Mucosa of gallbladder (tissue), 1 donor: ENCODE measurements at places on chromosomes 11 and 22. TPM values are rescaled to one million over a fixed set of nuclear protein-coding genes. Genes with fewer than 3 reads are reported as not detected.

The AP1B1 gene
- 88.6 TPM for total RNA-seq

GRCh38 chr22:24807284-24807950 is 1.4 kb downstream of the SGSM1 start:
- peak; percentile 37 for DNase-seq

GRCh38 chr22:28175730-28176492 is 256.9 kb upstream of the PITPNB start:
- DNase-seq, result no peak

- DNase-seq, result no peak
Measured at GRCh38 chr11:46229230-46229629, 48.2 kb upstream of the CREB3L1 start.
